Activated naive CD4-positive, alpha-beta T cell (primary cell): ENCODE measurements at places on chromosomes 5 and 9.
A peak's percentile ranks its signal among the peaks of the same experiment; 100 is the strongest.

- DNase-seq: no peak
Measured at GRCh38 chr5:6758236-6758635, 45.0 kb downstream of the TENT4A start.

GRCh38 chr9:137198902-137199283 lies 1.6 kb downstream of the TPRN start:
- DNase-seq: no peak

- DNase-seq: no peak
Measured at GRCh38 chr5:179437341-179438001, 92.2 kb upstream of the ADAMTS2 start.

- no peak for DNase-seq
Measured at GRCh38 chr9:114722081-114722621, 40.2 kb upstream of the TEX48 start.

GRCh38 chr9:127004946-127005769 lies 90.6 kb downstream of the RALGPS1 start:
- peak; percentile 47 for DNase-seq

DNA sequence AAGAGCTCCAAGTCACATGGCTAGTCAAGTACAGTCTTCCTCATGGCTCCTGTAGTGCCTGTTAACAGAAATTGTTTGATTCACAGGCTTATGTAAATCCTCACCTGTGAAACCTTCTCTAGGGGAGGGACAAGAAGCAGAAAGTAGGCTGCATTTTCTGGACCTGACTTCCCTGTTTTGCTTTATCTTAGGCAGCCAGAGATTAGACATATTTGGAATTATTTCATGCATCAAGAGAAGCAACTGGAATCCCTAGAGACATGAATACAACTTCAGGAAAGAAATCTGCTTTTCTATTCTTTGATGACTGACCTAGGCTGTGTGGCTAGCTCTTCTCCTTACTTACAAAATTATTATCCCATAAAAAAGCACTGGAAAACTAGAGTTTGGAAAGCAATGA lies 52.3 kb downstream of the CAST start:
- no peak for DNase-seq

DNA sequence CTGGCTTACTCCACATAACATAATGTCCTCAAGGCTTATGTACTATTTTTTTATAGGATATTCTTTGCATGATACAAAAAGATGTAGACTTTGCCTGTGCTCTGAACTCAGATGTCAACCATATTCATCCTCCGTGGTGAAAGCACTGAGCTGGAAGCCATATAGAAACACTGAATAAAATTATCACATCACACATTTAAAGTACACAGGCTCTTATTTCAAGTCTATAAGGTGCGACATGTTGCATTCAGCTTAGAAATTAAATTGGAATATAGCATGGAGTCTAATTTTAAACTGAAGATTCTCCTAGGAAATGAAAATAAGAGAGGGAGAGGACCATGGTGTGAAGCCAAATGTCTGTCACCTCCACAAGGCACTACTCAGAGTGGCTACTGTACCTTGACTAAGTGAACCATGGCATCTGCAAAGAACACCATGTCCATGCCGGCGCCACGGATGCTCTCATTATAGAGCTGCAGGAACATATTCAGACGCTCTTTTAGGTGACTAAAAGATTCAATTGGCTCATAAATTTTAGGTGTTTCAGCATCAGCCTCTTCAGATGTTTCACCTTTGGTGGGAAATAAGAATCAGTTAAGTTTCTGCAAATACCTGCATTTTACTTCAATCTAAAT lies 158.6 kb downstream of the DNAH5 start:
- DNase-seq: no peak

- DNase-seq: no peak
Measured at GRCh38 chr5:180522330-180522729, 28.2 kb downstream of the CNOT6 start.

- DNase-seq: no peak
Measured at GRCh38 chr9:130214776-130215340, 42.7 kb downstream of the NCS1 start.

GRCh38 chr5:177537389-177538361 lies 16.7 kb downstream of the FAM193B start:
- DNase-seq: no peak

GRCh38 chr5:79834098-79834753 lies 144.6 kb downstream of the CMYA5 start:
- no peak for DNase-seq

DNA sequence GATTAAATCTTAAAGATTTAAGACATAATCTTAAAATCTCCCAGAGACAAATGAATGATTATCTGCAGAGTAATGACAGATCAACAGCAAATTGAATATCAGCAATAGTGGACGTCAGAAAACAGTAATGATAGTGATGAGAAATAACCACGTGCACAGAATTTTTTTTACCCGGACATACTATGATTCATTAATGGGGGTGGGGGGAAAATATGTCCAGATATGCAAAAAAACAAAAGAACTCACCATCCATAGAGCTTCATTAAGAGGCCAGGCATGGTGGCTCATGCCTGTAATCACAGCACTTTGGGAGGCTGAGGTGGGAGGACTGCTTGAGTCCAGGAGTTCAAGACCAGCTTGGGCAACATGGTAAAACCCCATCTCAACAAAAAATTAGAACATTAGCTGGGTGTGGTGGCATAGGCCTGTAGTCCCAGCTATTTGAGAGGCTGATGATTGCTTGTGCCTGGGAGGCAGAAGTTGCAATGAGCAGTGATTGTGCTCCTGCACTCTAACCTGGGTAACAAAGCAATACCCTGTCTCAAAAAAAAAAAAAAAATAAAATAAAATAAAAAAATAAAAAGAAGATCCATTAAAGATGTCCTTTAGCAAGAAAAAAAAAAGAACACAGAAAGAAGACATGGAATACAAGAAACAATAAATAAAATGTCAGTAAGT lies 30.9 kb upstream of the SHOC1 start:
- no peak for DNase-seq

GRCh38 chr5:36099748-36100147 lies 33.1 kb upstream of the UGT3A2 start:
- no peak for DNase-seq

DNA sequence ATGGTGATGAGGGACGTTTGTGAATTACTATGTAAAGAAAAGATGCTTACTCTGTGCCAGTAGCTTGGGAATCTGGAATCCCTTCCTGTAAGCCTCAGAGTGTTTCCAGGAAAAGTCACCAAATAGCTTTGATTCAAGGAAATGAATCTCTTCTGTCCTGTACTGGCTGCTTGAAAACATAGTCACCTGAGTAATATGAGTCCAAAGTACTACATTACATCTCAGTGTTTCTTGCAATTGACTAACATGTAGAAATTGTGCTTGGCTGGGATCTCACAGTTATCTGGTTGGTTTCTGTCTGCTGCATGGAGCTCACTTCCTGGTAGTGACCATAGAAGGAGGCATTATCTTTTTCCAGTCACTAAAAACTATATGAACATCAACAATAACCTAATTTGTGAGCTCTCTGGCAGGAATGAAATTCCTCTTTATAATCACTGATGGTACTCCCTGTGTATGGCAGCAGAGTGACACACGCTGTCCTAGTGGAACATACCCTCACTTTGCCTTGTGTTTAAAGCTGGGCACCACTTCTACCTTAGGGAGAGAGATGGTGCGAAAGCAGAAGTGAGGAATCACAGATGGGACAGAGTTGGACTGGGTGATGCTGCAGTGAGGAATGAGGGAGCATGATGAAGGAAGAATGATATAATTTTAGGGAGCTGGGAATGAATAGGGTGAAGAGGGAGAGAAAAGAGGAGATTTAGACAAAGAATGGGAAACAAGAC lies 568.5 kb downstream of the RAB3C start:
- no peak for DNase-seq

DNA sequence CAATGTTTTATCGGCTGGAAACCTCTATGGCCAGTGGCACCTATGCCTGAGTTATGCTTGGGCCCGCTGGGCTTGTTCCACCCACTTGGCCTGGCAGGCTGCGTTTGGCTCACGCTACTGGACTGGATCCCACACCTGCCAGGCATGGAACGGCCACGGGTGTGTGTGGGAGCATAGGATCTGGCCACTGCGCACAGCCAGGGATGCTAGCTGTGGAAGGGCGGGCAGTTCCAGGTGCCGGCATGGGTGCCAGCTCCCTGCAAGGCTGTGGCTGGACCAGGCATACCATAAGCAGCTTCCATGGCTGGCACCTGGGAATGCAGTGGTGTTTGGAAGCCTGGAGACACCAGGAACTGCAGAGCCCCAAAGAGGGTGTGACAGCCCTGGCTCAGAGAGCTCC lies 1063.9 kb upstream of the ACO1 start:
- DNase-seq: no peak

DNA sequence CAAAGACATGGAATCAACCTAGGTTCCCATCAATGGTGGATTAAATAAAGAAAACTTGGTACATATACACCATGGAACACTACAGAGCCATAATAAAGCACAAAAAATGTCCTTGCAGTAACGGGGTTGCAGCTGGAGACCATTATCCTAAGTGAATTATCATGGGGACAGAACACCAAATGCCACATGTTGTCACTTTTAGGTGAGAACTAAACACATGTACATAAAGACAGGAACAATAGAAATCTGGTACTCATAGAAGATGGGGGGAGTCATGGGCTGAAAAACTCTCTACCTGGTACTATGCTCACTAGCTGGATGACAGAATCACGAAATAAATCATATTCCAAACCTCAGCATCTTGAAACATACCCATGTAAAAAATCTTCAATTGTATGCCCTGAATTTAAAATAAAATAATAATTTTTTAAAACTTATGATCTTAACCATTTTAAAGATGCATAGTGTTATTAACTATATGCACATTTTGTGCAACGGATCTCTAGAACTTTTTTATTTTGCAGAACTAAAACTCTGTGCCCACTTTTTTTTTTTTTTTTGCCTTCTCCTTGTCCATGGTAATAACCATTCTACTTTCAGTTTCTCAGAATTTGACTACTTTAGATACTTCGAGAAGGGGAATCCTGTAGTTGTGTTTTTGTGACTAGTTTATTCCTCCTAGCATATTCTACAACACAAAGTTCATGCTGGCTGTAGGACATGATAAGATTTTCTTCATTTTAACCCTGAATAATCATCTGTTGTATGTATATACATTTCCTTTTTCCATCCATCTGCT lies 1081.6 kb upstream of the ACO1 start:
- DNase-seq: no peak

DNA sequence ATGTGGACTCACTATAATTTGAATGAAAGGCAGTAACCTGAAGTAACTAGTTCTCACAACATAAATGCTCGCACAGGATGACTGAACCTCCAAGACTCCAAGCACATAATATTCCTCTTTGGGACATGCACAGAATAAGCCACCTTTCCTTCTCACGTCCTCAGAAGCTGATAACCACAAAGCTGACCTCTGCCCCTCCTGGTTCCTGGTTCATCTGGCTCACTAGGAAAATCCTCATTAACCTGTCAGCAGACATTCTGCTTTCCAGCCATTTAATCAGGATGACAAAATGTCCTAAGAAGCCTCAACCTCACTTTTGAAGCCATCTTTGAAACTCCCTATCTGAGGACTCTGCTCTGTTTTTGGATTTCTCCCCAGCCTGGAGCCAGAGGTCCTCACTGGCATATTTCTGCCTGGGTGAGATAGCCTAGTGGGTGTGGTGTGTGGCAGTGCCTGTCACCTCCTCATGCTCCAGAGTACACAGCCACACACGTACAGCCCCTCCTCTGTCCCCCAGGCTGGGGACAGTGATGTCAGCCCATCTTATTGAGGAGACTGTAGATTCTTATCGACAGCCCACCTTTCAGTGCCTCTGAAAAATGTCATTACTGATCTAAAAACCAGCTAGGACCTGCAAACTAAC lies 10.3 kb downstream of the ANKH start:
- DNase-seq: no peak

DNA sequence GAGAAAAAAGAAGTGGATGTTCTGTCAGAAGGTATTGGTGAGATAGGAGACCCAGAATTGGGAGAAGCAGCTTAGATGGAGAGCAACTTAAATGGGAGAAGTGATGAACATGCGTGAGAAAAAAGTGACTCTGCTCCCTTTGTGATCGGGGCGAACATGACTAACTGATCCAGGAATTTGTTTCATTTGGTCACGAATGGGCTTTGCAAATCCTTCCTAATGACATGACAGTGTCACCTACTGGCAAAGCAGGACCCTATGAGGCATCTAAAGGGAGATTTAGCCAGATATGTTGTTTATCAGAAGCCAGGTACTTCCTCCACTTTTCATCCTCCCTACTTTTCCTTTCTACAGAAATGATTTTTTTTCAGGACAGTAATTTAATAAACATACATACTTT lies 787.4 kb upstream of the RGMB start:
- DNase-seq: no peak

DNA sequence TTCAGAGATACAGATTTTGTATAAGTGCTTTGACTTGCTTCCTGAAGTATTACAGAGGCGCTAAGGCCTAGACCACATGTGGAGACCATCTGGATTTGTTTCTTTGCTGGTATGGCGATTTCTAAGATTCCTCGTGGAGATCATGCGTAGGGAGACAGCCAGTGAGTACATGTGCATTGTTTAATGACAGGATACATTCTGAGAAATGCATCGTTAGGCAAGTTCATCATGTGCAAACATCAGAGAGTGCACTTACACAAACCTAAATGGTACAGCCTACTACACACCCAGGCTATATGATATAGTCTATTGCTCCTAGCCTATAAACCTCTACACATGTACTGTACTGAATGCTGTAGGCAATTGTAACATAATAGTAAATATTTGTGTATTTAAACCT lies 16.5 kb upstream of the CEP120 start:
- no peak for DNase-seq

DNA sequence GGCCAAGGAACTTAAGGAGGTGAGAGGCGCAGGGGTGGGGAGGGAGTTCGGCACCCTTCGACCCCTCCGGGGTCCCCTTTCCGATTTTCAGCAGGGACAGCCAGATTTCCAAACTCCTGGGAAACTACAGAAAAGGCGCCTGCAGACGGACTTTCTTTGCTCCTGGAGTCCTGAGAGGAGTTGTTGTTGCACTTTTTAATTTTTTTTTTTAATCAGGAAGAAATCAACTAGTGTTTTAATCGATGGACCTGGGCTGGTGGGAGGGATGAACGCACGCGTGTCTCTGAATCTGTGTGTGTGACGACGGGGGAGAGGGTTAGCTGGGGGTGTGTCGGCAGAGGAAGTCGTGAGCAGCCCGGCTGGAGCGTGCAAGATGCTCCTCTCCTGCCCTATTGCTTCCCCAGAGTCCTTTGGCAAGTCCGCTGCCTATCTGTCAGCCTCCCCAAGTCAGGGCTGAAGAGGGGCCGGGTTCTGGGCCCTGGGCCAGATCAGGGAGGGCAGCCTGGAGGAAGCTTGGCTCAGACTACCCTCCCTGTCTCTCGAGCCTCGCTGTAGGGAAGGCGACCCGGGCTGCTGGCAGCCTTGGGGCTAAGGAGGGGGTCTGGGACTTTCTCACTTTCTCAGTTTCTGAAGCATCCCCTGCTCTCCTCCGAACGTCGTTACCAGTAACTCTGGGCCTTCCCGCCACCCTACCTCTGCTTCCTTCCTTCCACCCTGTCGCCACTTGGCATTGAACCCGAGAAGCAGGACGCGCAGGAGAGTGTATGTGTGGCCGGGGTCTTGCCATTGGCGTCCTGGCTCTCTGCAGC lies 731 bp downstream of the PRR16 start:
- DNase-seq: no peak
